Vagina (tissue), 2 donors: ENCODE measurements at places on chromosomes 12 and 14. TPM values are rescaled to one million over a fixed set of nuclear protein-coding genes. Genes with fewer than 3 reads are reported as not detected.

DNA sequence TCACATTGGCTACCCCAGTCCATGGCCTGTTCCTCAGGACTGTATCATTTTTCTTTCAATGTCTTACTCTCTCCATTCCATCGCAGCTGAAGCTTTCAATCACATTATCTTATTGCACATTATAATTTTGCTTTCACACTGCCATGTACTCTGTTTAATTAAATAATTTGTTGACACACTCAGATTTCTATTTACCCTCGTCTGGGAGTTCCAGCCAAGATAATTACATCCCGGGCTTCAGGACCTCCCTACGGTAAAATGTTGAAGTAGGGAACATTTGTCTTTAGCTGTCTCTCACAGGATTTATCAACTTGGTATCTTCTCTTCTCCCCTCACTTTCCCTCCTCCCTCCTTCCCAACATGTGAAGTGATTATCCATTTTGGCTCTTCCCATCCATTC lies 177.2 kb upstream of the RASSF8 start:
- DNase-seq: no peak

DNA sequence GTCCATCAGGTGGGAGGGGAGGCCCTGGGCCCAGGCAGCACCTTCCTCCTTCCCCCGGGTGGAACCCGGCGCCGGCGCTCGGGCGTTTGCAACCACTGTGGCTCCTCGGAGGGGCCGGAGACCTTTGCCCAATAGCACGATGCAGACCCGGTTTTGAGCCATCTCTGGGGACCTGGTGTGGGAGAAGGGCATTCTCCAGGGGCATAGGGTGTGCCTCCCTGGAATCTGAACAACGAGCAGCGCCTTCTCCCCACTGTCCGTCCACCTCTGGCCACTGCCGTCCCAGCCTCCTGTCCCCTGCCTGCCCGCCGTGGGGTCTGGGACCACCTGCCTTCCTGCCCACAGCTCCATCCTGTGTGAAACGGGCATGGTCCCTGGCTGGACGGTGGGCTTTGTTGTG lies 12.5 kb downstream of the ZFYVE21 start:
- DNase-seq: no peak

Gene TAMALIN
- total RNA-seq: 47.1 TPM

DNA sequence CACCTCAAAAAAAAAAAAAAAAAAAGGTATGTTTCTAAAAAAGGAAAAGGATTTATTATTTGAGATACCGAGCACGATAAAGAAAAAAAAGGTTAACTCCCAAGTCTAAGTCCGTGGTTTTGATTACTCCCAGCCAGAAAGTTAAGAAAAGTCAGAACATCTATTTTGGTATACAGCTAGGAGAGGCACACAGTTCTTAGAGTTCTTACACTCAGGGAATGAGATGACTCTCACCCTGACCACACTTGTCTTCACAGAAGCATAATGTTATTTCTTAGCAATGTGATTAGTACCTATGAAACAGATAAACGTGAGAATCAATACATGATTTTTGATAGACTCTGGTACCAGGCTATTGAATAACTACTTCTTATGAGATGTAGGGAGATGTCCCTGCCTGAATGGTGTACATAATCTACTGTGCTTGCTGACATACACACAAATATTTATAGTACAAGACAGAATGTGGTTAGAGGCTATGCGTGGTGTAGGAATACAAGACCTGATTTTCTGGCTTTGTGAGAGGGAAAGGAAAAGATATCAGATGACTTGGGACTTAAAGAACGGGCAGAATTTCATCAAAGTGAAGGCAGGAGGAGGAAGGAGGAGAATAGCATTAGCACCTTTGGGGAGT lies 31.6 kb downstream of the LIMA1 start:
- no peak for DNase-seq

DNA sequence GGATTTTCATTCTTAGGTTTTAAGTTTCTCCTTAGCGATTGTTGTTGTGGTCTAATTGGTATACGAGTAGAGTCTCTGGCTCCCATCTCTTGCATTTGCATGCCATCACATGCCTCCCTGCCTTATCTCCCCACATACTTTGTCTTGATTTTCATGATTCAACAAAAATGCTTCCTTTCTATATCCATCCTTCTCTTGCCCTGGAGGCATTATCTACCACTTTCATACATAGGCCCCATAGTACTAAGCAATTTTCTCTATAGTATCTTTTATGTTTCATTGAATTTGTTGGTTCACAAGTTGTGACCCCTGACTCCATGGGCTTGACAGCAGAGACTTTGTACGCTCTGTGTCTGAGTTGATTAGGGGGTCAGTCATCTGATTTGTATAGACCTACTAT lies 226.1 kb downstream of the ACSS3 start:
- DNase-seq: no peak

Gene IPO8
- 21.4 TPM for total RNA-seq

GRCh38 chr12:114710151-114710550 lies 26.2 kb upstream of the TBX3 start:
- DNase-seq: no peak

- no peak for DNase-seq
Observed at GRCh38 chr14:81137316-81137715, 83.4 kb downstream of the GTF2A1 start.

- no peak for DNase-seq
Observed at GRCh38 chr12:47770086-47770726, 2.8 kb upstream of the SLC48A1 start.

DNA sequence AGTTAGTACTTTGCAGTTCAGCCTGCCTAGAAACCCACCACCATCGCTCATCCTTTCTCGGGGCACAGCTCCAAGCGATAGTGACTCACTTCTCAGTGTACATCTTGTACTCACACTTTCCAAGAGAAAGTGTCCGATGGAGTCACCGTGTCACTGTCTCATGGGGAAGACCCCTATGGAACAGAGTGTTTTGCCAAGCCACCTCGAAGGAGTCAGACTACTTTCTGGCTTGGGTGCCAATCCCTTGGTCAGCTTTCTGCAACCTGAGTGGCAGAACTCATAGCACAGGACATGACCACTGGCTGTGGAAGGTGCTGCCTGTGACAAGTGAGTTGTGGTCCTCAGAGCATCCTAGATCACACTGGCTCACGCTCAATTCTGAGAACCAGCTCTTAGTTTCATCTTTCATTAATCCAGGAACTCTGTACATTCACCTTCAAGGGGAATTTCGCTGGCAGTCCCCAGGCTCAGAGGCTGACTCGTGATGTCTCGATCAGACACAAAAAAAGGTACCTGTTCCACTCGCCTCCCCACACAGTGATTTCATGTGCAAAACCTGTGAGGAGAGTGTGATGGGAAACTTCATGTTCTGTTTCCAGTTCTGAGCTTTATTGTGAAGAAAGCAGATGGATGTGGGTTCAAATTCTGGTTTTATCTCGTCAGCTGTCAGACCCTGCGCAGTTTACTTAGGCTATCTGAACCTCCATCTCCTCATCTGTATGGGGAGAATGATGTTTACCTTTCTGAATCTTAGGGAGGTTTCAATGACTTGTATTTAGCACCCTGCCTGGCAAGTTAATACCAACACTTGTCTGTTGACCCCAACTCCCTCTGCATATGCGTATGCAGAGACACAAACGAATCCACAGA lies 127.3 kb upstream of the CCND2 start:
- DNase-seq: no peak

Gene FAM181A
- not detected for total RNA-seq

Gene CCDC88C
- 42.2 TPM for total RNA-seq
